ENCODE measurements at places on chromosomes 13 and 19.

DNA sequence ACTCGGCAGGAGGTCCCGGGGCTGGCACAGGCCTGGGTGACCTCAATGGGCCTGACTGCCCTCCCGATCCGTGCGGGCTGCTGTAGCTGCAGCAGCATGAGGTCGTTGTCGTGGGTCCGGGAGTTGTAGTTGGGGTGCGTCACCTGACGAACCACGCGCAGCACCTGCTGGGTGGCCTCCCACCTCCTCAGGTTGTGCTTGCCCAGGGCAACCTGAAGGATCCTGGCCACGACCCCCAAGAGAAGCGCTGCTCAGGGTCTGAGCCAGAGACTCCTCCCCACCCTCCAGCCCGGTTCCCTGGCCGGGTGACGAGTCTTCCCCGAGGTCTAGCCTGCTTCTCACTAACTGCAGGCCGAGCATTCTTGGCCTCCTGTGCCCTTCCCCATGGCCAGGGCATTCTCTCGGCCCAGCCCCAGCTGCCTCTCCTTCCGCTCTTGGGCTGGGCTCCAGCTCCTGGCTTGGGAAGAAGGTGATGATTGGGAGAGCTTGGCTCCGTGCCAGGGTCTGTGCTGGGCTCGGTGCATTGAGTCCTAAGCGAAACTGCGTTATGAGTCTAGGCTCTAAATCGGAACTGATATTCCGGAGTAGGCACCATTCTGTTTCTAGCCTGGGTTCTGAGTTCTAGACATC lies 3.1 kb downstream of the KLK14 start:
- no peak for DNase-seq

DNA sequence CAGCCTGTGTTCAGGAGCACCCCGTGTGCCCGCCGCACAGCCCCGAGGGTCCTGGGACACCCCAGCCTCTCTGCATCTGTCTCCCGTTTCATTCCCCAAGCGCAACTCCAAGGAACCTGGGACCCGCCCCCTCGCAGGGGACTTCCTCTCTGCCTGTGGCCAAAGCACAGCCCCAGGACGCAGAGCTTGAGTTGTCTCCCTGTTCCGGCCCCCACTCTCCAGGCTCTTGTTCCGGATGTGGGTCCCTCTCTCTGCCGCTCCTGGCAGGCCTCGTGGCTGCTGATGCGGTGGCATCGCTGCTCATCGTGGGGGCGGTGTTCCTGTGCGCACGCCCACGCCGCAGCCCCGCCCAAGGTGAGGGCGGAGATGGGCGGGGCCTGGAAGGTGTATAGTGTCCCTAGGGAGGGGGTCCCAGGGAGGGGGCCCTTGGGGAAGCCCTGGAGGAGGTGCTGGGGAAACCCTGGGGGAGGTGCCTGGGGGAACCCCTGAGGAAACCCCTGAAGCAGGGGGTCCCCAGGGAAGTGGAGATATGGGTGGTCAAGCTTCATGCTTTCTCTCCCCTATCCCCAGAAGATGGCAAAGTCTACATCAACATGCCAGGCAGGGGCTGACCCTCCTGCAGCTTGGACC lies 1.3 kb downstream of the HCST start:
- no peak for DNase-seq

DNA sequence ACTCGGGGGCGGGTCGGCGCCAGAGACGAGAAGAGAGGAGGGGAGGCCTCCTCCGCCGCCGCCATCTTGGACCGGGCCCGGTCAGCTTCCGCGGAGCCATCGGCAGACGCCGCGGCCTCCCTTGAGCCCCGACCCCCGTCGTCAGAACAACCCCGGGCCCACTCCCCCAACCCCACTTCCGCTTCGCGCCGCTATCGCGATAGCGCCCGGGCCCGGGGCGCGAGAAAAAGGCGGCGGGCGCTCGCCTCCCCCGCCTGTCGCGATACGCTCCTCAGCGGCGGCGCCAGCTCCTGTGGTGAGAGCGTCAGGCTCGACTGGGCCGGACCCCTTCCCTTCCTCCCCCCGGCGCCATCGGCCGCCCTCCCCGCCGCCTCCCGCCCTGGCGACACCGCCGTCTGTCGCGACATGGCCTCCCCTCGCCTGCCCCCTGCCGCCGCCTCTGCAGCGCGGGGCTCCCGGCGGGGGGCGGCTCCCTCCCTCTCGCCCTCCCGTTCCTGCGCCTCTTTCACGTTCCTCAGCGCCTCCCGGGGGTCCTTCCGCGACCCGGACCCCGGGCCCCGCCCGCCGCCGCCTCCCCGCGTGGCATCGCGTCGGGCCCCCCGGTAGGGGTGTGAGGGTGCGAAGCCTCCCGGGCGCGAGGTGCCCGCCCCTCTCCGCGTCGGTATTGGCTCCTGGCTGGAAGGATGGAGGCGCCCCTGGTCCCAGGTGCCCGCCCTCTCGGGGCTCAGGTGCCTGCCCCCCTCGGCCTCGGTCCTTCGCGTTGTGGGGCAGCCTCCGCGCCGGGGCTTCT lies at the start of gene CNOT3:
CNOT3 (plus strand) TSS at position 64 of the 790 bp plus-strand sequence. CDS start 5,217 bp downstream, outside the sequence.
- no peak for DNase-seq

- no peak for DNase-seq
These were observed 8.2 kb upstream of the SUCLA2 start for GRCh38 chr13:48009284-48009683.

GRCh38 chr19:10353793-10354391 lies 14.5 kb upstream of the ICAM3 start:
- no peak for DNase-seq

DNA sequence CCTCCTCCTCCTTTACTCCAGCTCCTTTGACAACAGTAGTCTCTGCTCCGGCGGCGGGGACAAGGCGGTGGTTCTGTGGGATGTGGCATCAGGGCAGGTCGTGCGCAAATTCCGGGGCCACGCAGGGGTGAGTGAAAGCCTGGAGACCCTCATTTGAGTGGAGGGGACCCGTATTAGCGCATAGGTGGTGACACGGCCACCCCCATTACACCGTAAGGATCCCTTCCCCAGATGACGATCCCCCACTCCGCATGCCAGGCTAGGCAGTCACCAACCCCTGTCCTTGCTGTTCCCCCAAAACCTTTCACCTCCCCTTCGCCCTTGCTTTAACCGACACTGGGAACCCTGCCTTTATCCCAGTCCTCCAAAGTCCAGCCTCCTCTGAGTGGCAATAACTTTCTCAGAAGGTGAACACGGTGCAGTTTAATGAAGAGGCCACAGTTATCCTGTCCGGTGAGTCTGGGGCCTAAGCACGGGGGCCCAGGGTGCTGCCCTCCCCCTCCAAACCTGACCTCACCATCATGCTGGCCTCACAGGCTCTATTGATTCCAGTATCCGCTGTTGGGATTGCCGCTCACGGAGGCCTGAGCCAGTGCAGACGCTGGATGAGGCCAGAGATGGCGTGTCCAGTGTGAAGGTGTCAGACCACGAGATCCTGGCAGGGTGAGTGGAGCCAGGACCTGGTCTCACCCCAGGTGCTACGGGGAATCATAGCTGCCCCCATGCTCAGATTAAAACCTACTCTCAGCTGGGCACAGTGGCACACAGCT lies 3.7 kb downstream of the WDR83 start:
- DNase-seq, result no peak

DNA sequence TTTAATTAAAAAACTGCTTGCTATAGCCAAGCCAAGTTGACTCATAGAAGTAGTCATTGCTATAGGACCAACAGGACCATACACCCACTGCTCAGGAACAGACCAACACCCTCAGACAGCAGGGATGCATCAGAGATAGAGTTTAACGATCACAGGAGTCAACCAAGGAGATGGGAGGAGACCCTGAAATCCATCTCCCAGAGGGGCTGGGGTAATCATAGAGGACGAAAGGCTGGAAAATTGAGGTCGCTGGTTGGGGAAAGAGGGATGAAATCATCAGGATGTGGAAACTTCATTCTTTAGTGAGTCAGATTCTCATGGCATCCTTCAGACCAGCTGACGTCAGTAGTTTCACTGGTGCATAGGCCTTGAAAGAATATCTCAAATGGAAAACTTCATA lies 160.4 kb upstream of the GPC6 start:
- no peak for DNase-seq

- no peak for DNase-seq
These were observed 493 bp downstream of the YIPF2 start for GRCh38 chr19:10927730-10928562.

DNA sequence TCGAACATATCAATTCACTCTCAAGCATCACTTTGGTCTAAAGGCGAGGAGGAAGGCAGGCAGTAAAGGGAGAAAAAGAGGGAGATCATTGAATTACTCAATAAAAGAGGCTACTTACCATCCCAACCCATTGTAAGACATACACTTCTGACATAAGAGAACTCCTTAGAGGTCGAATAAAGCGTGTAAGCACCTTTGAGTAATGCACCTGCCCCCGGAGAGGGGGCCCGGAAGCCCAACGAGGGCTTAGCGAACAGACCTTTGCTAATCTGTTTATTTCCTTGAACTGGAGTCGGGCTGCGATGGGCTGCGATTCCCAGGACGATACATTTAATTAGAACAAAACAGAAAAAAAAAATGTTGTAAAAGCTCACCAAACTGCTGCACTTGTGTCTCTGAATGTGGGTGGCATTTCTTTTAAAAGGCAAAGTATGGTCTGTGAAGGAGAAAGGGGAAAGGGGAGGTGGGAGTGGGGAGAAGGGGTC lies 3.0 kb downstream of the ZC3H4 start:
- DNase-seq, result no peak

GRCh38 chr13:41579881-41580280 lies 122.5 kb downstream of the RGCC start:
- no peak for DNase-seq

GRCh38 chr13:51481656-51482055 lies 28.8 kb upstream of the INTS6 start:
- DNase-seq, result no peak

DNA sequence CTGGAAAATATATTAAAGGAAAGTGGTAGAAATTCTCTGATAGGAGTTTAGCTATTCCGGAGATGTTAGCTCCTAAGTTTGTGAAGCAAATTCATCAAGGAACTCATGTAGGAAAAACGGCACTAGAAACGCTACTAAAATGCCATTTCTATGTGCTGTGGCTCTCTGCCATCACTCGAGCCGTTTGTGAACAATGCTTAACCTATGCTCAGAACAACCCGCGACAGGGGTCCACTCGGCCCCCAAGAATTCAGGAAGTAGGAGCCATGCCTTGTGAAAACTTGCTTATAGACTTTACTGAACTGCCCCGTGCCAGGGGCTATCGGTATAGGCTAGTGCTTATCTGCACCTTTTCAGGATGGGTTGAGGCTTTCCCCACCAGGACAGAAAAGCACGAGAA lies 14.2 kb upstream of the SLC15A1 start:
- DNase-seq, result no peak

GRCh38 chr19:29565171-29565570 lies 39.4 kb downstream of the VSTM2B start:
- DNase-seq, result no peak

DNA sequence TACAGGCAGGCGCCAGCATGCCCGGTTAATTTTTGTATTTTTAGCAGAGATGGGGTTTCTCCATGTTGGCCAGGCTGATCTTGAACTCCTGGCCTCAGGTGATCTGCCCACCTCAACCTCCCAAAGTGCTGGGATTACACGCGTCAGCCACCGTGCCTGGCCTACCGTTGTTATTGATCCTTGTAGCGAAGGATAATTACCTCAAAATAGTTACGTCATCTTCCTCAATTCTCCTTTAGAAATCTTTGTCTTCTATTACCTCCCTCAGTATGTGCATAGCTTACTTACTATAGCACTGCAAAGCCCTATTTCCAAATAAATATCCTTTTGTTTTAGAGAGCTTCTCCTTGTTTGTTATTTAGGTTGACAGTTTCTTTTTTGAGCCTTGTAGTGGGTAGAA lies 9.4 kb upstream of the TLE6 start:
- no peak for DNase-seq

- no peak for DNase-seq
These were observed 6.0 kb downstream of the PLPPR2 start for GRCh38 chr19:11361037-11361770.

- DNase-seq, result no peak
These were observed 49.8 kb downstream of the ELF1 start for GRCh38 chr13:40969169-40969901.

DNA sequence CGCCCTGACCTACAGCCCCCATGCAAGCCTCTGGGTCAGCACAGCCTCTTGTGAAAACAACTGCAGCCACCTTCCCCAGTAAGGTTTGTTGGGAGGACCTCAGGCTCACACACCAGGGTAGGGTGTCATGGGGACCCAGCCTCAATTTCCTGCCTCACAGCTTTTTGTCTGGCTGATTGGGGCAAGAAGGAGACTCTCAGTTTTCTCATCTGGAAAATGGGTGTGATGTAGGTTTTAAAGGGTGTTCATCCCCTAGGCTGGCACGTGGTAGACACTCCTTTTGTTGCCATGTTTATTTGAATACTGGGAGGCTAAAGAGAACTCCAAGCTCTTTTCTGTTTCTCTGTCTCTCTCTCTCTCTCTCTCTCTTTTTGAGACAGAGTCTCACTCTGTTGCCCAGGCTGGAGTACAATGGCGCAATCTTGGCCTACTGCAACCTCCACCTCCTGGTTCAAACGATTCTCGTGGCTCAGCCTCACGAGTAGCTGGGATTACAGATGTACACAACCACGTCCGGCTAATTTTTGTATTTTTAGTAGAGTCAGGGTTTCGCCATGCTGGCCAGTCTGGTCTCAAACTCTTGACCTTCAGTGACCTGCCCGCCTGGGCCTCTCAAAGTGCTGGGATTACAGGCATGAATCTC lies 18.2 kb upstream of the PLAUR start:
- DNase-seq, result no peak

- DNase-seq, result no peak
These were observed 4.8 kb downstream of the TTC9B start for GRCh38 chr19:40213251-40213829.

DNA sequence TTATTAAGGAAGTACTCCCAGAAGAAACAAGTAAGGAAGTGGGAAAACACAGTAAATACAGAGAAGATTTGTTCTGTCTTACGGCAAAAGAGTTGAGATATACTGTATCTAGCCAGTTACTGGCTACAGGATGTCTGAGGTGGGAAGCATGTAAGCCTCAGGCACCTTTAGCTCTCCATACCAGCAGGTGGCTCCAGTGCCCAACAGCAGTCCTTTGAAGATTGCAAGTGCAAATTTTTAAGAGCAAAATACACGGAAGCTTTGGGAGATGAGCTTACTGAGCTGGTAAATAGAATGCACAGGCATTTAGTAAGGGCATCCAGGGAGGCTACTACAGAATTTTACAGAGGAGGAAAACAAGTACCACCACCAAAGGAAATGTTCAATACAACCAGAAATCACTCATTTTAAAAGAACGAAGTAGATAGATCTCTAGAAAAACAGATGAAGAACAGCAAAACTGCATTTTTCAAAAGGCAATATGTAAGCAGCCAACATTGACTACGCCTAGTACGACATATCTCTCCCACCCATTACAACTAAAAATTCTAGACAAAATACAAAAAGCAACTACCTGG lies 57.9 kb upstream of the VSTM2B start:
- no peak for DNase-seq

DNA sequence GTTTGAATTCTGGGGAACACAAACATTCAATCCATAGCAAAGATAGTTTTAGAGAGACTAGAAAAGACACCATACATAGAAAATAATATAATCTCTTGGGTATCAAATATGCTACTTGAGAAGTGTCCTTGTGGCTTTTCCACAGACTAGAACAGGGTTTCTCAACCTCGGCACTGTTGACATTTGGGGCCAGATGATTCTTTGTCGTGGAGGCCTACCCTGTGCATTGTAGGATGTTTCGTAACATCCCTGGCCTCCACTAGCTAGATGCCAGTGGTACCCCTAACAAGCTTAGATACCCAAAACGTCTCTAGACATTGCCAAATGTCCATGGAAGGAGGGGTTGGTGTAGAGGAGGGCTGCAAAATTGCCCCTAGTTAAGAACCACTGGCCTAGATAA lies 2.2 kb upstream of the ESD start:
- no peak for DNase-seq

GRCh38 chr13:30133996-30134395 lies 173.4 kb downstream of the KATNAL1 start:
- DNase-seq, result no peak
